ENCODE measurements at places on chromosomes 3 and 15.

DNA sequence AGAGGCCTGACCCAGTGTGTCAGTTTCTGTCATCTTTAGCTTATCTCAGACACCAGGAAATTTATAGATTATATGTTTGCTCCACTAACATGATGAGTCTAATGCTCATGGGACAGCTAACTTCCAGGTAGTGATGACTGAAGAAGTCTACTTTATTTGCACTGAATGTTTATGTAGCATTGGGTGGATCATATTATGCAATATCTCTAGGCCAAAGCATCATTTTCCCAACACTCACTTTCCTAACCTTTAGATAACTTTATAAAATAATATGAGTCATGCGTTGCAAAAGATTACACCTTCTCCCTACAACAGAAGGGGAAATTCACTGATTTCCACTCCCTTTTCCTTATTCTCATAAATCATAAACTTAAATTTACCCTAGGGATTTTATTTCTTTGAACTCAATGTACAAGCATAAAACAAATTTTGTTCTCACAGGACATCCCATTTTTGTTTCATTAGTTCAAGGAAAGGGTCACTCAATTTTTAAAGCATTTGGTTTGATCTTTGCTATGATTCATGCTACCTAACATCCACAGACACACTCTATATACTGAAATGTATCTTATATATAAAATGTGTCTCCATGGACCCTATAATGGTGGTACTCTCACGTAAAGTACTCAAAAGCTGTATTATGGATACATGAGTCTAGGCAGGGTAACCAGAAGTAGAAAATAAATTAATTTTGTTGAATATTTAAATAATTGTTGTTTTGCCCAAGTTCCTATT is 225.2 kb downstream of the WDR72 start:
- no peak for DNase-seq

GRCh38 chr3:62876064-62876463 is 848 bp upstream of the CADPS start:
- peak; percentile 2 for DNase-seq

- no peak for DNase-seq
Observed at GRCh38 chr15:94362385-94363092, 131.2 kb downstream of the MCTP2 start.

DNA sequence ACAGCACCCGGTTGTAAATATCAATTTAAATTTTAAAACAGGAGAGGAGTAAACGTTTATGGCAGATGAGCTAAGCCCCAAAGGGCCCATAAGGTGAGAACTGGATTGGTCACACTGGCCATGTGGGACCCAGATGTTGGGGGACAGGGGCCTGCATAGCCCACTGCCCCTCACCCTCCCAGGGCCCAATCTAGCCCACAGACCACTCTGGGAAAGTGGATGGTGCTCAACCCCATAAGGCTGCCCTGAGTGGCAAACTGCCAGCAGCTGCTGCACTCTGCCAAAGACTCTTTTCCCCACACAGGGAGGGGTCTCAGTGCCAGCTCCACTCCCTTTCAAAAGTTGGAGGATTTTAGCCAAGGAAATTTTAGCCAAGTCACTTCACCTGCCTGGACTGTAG is 42.5 kb downstream of the CCDC12 start:
- DNase-seq, result no peak

GRCh38 chr15:92521624-92522008 is 127.9 kb downstream of the ST8SIA2 start:
- peak; percentile 60 for DNase-seq

DNA sequence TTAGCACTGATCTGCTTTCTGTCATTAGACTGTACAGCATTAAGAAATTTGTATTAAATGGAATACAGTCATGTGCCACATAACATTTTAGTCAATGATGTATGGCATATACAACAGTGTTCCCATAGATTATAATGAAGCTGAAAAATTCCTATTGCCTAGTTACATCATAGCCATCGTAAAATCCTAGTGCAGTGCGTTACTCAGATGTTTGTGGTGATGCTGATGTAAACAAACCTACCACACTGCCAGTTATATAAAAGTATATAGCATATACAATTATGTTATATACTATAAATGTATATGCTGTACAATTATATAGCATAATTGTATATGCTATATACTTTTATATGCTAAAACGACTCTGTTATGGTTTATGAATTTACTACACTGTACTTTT is 41.7 kb downstream of the APH1B start:
- DNase-seq, result no peak

DNA sequence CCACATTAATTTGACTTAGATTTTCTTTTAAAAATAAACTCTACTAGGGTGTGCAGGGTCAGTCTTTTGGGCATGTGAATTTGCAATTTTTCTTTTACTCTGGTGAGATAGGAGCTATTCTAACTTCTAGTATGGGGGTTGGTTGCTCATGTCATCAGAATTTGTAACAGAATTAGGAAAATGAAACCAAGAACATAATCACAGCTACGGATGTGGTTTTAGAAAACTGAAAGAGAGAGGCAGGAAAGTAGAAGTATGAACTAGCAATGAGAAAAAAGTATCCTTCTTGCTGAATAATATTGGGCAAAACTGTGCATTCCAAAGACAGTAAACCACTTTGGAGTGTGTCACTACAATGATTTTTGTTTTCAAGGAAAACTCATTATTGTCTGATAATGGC is 43.3 kb downstream of the ADPGK start:
- peak; percentile 73 for DNase-seq

DNA sequence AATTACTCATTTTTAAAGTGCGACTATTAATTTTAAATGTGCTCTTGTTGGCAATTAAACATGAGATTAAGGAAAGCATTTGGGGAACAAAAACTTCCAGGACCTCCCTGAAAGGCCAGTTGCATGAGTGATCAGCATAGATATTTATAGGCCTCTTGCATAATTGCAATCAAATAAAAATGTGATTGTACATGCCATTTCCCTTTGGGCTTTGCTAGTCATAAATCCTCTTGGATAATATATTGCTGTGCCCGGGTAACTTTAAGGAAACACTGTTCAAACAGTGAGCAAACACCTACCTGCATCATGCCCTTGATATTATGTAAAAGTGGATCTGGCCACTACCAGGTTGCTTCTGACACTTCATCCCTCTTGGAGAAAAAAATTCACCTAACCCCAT is 239.1 kb downstream of the MCTP2 start:
- no peak for DNase-seq

DNA sequence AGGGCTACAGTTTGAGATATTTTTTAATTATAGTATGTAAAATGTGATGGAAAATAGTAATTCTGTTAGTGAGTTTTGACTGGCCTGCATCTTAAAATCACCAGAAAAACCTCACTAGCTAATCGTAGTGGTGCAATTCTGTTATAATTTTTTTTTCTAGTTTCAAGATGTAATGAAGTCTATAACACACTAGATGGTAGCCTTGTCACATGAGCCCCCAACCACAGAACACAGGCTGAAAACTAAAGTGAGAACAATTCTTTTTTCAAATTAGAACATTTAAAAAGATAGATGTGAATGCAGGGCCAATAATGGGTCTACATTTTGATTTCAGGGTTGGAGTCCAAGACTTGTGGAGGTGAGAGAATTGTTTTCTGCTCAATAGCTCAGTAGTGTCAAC is 83.3 kb upstream of the KCNH8 start:
- peak; percentile 3 for DNase-seq

GRCh38 chr3:184334470-184335158 is 2.8 kb upstream of the FAM131A start:
- peak; percentile 61 for DNase-seq

DNA sequence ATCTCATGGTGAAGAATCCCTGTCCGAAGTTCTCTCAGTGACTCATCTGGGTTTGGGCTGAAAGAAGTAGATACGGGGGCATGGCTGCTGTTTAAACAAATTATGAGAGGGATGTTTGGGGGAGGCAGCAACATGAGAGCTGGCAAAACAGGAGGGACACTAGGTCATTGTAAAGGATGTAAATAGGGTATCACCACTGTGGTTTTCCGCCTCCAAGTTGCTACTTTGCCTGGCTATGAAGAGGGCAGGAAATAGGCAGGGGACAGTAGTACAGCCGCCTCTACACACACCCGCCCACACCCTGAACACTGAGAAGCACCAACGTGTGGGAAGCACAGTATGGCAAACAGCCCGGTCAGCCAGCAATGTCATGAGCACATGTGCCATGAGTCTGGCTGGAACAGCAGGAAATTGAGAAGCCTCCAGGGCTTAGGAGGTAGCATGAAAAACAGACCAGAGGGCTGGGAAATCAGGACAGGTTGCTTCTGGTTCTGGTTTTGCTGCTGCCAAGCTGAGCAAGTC is 17.1 kb downstream of the HEXA start:
- DNase-seq, result no peak

- DNase-seq, result no peak
Observed at GRCh38 chr15:47504624-47505256, 212.6 kb upstream of the SEMA6D start.

DNA sequence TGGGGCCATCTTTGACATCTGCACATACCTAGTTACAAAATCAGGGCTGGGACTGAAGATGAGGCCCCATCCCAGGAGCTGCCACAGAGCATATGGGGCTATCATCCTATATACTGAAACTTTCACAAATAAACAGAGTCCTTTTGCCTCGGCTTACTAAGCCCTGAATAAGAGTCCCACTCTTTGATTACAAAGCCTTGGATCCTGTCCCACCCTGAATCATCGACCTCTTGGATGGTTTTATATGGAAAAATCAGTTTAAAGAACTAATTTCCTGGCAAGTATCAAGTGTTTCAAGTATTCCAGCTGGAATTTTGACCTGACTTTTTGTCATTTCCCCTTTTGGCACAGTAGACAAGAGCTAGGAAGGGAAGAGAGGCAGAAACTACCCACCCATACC is 331.3 kb upstream of the FRG2C start:
- DNase-seq, result no peak

- peak; percentile 87 for DNase-seq
Observed at GRCh38 chr3:189142527-189142926, 29.2 kb upstream of the TPRG1 start.

DNA sequence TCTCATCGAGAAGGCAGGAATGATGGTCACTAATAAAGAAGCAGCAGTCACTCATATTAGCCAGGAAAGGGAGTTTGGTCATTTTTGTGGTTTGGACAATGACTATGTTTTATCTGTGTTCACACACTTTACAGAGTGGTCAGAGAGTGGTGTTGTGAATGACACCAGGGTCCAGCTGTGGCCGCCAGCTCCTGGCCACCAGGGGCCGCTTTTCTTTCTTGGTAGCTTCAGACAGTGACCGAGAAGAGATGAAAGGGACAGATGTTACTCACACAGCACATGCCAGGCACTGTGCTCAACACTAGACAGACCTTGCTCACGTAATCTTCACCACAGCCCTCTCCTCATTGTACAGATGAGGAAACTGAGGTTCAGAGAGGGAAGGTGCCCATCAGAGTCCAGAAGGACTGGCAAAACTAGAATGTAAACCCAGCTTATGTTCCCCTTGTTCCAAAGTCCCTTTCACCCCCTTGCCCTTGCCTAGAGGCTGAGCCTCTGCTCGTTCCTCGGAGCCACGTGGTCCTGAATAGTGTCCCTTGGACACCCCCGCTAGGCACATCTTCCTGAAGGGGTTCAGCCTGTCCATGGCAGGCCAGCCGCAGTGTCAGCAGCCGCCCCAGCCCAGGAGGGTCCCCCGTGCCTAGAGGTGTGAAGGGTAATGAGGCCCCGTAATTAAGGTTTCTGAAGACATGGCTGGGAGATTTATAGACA is 55.6 kb downstream of the CYP11A1 start:
- DNase-seq, result no peak

GRCh38 chr15:70259640-70260508 is 162.2 kb upstream of the TLE3 start:
- no peak for DNase-seq

- DNase-seq, result no peak
Observed at GRCh38 chr15:79027532-79028410, 62.8 kb downstream of the RASGRF1 start.

- no peak for DNase-seq
Observed at GRCh38 chr15:58479941-58480340, 48.1 kb downstream of the LIPC start.

DNA sequence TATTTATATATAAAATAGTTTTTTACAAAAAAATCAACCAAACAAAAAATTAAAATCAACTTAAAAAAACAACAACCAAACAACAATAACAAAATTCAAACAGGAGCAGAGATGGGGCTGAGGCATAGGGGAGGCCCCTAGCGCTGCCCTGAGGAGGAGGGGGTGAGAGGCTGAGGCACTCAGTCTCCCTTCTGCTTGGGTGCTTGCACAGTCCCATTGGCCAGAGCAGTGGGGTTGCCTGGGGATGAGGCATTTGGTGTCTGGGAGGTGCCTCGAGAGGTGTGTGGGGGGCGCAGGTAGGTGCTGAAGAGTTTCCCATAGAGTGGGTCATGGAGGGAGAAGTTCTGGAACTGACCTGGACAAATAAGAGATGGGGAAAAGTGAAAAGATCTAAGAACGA is 8.0 kb downstream of the LPCAT4 start:
- no peak for DNase-seq

- DNase-seq, result peak; percentile 22
Observed at GRCh38 chr15:72078887-72079286, 39.1 kb downstream of the MYO9A start.

DNA sequence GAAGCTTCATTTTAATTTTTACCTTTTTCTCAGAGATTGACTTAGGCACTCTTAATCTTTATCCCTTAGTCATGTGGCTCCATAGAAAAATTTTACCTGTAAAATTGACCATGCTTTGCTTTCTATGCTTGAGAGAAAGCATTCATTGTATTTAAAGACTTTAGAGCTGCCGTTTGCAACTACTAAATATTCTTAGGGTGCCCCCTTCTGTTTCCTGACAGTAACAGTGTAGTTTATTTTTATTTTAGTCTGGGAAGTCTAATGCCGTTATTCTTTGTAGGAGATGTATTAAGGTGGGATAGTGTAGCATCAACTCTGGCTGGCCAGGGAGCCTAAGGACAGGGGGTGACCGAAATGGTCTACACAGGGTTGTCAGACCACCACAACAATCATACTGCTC is 84.5 kb upstream of the SYNPR start:
- no peak for DNase-seq

GRCh38 chr15:85878828-85879225 is 84.1 kb upstream of the KLHL25 start:
- DNase-seq, result no peak

- DNase-seq, result no peak
Observed at GRCh38 chr15:25770031-25770430, 93.1 kb downstream of the ATP10A start.

- DNase-seq, result no peak
Observed at GRCh38 chr15:45728641-45729040, 93.8 kb downstream of the SQOR start.

DNA sequence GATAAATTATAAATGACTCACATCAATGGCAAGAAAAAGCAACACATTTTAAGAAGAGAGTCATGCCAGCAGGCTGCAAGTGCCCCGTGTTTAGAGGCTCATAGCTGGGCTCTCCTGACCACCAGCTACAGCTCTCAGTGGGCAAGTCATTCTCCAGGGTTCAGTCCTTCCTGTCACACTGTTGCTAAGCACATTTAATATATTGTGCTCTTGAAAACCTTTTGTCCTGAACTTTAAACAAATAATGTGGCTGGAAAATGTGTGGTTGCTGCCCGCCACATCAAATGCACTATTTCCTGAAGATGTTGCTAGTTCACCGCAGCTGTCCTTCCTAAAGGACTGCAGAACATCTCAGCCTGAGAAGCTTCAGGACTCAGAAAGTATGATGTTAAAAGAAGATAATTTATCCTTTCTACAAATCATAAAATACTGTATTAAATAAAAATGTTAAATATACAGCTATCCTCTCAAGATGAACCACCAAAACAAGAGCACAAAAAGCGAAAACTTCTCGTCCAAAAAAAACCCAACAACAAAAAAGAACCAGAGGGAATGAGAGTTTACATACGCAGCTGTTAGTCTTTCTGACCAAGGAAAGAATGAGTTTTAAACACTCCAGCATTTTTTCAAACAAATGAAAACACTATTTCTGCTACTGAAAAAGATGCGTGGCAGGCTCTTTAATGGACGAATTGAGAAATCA is 951 bp downstream of the TARS3 start:
- DNase-seq, result peak; percentile 65
